T1000 (cell line): ENCODE measurements at places on chromosomes 16 and 17.

GRCh38 chr16:73154063-73154870 is 106.3 kb upstream of the ZFHX3 start:
- DNase-seq = no peak

DNA sequence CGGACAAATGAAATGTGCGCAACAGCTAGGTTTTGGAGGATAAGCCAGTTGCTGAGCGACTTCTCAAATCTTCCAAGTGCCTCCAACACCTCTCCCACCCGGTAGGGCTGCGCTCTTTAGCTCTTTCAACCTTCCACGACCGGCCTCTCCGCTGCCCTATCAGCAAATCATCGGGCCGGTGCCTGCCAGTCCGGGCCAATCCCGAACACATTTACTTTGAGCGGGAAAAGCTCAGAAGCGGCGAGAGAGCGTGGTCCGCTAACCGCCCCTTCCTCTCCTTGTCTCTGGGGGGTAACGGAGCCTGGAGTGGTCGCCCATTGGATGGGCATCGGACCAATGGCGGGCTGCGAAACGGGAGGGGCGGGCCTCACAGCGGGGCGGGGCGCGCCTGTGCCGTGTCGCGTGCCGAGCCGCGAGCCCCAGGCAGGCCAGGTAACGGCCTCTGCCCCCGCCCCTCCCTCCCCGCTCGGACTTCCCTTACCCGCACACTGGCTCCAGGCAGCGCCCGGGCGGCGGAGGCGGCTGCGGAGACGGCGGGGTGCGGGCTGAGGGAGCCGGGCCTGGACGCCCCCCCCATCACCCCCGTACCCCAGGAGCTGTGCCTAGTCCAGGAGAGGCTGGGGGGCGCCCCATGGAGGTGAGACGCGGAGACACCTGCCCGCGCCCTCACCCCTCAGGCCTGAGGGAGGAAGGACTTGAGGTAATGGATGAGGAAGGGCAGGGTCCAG is at the start of gene MEIOC:
TSS of gene MEIOC (plus strand) at position 486 of the 728 bp plus-strand sequence. CDS start at position 632, 146 bp downstream.
- DNase-seq = peak; percentile 34

- no peak for DNase-seq
Measured at GRCh38 chr16:47781673-47782072, 320.5 kb downstream of the PHKB start.

DNA sequence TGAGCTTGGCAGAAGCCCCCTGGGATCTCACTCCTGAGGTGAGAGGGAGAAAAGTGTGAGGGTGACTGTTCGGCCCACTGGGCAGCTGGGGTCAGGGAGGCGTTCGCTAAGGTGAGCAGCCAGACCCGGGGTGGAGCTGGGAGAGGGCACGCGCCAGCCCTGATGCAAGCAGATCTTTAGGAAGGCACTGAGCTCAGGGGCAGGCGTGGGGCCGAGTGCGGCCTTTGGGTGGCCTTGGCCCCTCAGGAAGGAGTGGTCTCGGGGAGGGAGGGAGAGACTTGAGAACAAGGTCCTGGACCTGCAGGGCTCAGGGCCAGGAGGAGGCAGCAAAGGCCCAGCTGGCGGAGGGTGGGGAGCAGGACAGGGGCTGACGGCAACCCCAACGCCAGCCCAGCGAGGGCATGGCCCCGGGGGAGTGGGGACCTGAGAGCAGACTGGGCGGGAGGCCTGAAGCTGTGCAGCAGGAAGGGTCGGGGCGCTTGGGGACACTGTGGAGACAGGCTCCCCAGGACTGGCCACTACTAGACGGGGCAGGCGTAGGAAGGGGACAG is 14.5 kb upstream of the WDR45B start:
- DNase-seq = no peak

- no peak for DNase-seq
Measured at GRCh38 chr16:20696618-20697017, 862 bp downstream of the ACSM1 start.

GRCh38 chr16:15765880-15766279 is 90.9 kb downstream of the MYH11 start:
- DNase-seq = no peak

DNA sequence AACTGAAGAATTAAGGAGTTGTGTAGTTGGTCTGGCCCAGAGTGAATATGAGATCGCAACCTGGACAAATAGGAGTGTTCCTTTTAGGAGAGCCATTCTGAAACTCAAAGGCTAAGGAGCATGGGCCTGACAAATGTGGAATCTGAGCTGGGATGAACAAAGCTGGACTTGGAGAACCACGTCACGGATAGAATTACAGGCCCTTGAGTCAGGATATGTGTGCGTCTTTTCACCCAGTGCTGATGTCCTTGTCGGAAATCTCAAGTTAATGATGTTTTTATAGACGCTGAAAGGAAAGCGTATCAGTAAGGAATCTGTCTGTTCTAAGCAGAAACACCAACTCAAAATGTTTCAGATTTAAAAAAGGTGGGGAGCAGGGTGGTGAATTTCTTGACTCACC is 173.8 kb upstream of the ZKSCAN2 start:
- DNase-seq = no peak

DNA sequence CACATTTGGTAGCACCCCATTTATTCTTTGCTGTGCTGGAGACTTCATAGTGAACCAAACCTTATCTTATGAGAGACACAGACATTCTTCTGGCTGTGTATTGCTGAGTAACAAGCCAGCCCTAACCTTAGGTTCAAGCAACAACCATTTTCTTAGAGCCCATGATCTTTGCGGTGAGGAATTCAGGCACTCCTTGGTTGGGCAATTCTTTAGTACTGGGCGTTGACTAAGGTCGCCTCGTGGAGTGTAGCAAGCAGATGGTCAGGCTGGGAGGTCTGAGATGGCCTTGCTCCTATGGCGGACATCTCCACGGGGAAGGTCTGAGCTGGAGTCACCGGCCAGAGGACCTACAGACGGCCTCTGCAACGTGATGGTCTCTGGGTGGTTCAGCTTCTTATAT is 43.1 kb downstream of the ARSG start:
- no peak for DNase-seq

DNA sequence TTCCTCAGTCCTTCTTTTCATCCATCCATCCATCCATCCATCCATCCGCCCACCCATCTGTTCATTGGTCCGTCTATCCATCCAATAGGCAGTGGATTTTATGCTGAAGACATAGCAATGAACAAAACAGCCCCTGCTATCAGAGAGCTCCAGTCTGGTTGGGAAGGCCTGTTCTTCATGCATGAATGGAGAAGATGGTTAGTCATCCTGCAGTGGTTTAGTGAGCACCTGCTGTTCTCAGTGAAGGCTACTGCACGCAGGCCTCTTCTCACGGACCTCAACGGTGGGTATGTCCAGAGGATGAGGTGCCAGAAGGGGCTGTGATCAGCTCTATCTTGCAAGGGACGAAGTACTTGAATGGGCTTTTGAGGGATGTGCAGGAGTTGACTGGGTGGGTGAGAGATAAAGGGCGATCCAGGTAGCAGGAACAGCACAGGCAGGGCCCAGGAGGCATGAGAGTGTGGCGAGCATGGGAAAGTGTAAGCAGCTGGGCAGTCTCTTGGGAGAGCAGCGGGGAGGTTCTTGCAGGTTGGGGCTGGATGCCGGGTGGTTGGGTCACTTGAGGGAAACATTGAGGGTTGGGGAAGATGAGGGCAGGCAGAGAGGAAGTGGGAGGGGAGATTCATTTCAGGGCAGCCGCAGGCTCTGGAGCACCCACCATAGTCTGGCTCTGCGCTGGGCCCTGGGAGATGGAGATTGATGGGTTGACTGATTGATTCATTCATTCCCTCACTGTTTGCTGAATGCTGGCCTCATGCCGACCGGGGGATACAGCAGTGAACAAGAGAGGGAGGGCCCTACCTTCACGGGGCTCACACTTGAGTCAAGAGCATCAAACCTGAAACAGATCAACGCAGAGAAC is 115.0 kb upstream of the CIBAR2 start:
- DNase-seq = no peak

- DNase-seq = no peak
Measured at GRCh38 chr17:57485566-57485865, 229.2 kb downstream of the MSI2 start.

GRCh38 chr16:23508589-23509440 is 1.5 kb downstream of the GGA2 start:
- DNase-seq = no peak

- DNase-seq = no peak
Measured at GRCh38 chr17:80870401-80870800, 121.2 kb upstream of the CHMP6 start.

DNA sequence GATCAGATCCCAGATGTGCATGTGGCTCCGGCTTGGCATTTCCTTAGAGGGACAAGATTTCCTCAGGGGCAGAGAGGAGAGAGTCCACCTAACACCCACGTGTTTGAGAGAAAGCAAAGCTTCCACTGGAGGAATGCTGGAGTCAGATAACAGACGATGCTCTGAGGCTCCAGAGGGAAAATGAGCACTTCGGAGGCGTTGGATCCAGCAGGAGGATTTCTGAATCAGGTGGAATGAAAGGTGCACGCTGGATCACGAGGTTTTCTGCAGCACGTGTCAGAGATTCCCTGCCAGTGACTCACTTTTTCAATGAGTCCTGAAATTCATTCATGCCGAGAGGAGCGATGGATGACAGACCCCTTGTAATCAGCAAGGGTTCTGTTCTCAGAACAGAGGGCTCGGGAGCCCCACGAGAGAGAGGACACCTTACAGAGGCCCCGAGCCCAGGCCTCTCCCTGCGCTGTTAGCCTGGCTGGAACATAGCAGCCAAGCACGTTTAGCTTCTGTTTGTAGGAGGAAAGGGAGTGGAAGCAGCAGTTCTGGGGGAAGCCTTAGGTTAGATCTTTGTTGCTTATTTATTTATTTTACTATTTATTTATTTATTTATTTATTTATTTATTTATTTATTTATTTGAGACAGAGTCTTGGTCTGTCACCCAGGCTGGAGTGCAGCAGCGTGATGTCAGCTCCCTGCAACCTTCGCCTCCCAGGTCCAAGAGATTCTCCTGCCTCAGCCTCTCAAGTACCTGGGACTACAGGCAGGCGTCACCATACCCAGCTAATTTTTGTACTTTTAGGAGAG is 49.3 kb upstream of the JPH3 start:
- DNase-seq = no peak

- DNase-seq = no peak
Measured at GRCh38 chr17:72236980-72237633, 116.3 kb downstream of the SOX9 start.

GRCh38 chr16:78528265-78528664 is 428.8 kb downstream of the WWOX start:
- DNase-seq = no peak

GRCh38 chr17:81471818-81472456 is 40.7 kb downstream of the ACTG1 start:
- peak; percentile 93 for DNase-seq

- no peak for DNase-seq
Measured at GRCh38 chr17:67364847-67365737, 1.3 kb downstream of the PSMD12 start.

DNA sequence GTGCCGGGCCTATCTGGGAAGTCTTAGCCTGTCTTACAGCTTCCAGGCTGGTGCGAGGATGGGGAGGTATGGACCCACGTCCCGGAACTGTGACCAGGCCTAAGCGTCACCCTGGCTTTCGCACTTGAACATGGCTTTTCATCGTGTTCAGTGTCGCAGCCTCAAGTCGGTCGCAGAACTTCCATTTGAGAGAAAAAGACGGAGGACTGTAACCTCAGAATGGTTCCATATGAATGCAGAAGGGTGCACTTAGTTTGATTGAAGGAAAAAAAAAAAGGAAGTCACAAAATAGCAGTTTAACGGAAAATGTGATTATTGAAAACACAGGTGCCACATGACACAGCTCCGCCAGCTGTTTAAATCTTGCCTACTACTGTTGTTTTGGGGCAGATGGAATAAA is 30.2 kb upstream of the JPT2 start:
- no peak for DNase-seq

DNA sequence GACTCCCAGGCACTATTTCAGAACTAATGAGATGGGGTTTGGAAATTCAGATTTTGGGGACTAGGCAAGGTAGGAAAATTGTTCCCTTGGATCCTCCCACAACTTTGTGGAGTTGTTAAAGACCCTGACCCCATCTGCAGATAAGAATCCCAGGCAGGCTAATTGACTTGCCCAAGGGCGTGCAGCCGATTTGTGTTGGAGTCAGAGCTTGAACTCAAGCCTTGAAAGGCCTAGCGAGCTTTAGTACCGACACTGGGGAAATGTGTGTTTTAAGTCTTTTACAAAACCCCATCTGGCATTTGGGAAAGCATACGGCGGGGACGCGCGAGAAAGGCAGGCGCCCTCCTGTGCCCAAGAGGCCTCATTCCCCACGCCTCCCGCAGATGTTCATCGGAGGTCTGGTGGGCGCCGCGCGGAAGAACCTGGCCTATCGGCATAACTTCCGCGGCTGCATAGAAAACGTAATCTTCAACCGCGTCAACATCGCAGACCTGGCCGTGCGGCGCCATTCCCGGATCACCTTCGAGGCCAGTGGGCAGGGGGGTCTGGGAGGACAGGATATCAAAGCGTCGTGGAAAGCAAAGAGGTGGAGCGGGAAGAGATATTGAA is 4.3 kb downstream of the CNTNAP1 start:
- no peak for DNase-seq

GRCh38 chr17:32222621-32223020 is 43.0 kb upstream of the RHBDL3 start:
- no peak for DNase-seq

DNA sequence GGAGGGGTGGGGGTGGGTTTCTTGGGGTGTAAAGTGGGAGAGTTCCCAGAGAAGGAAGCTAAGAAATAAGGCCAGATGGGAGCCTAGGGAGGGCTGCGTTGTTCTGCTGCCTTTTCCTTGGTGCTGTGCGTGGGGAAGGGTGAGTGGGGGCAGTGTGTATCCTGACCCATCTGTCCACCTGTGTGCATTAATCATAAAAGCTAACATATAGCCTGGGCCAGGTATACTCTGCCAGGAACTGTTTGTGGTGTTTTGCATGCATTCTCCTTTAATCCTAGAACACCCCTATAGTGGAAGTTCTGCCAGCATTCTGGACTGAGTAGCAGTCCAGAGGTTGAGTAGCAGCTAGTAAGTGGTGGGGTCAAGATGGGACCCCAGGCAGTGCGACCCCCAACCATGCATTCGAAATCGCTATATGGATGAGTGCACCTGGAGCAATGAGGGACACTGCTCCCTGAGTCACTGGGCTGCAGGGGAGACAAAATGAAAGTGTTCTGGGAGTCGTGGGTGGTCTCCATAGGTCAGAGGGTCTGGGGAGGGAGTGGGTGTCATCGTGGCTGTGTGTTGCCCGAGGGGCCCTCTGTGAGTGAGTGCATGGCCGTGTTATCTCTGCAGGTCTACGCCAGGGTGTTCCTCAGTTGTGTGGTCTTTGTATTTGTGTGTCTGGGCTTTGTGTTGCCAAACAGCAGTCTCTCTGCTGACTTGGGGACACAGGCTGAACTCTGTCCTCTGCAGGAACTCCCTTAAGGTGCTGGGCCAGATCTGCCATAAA is 1.3 kb downstream of the ERBB2 start:
- DNase-seq = no peak

- no peak for DNase-seq
Measured at GRCh38 chr16:3754081-3754703, 36.9 kb upstream of the TRAP1 start.

DNA sequence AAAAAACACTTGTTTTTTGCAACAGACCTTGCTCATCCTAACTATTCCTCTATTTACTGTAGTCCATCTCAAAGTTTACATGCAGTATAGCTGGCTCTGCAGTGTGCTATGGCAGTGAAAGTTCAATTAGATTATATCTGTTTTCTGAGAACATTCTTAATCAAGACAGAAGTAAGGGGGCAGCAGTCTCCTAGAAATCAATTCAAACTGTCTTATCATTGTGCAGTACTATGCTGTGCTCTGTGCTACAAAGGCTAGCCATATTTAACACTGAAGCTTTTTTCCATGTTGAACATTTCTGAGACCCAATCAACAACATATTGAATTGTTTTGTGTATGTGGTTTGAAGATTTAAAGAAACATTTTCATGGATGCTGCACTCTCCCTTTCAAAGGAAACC is 11.4 kb downstream of the NETO2 start:
- no peak for DNase-seq

- DNase-seq = no peak
Measured at GRCh38 chr17:39175695-39176093, 9.7 kb upstream of the ARL5C start.
